CD4-positive, alpha-beta T cell treated with Interleukin-10 for 1 hour (primary cell): ENCODE measurements at places on chromosomes 7 and 10.

GRCh38 chr7:122902751-122903495 lies 16.7 kb upstream of the CADPS2 start:
- DNase-seq = no peak

DNA sequence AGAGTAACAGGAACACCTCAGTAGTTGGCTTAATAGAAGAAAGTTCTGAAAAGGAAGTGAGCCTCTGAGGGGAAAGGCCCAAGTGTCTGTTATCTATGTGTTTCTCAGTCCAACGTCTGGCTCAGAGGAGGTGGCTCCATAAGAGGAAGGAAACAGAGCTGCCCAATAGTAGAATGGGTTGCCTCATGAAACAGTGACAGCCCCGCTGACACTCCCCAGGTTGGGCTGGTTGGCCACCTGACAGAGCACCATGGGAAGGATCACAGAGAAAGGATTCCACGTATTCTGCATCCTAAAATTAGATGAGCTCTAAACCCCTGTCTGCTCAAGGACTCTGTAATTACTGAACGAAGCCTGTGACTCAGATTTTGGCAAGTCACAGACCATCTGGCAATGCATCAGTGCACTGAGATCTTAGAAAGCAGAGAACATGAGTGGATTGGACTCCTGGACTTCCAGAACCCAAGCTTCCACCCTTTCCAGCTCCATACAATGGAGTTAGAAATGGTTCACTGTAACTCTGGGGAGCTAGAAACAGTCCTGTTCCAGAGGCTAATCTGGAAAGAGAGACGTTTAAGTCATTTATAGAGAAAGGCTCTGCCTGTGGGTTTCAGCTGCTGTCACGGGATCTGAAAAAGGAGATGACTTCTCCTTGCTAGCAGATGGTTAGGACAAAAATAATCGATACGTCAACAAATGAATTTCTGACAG lies 2.9 kb downstream of the PKD2L1 start:
- DNase-seq = peak; percentile 14

GRCh38 chr10:34526758-34527730 lies 288.1 kb downstream of the PARD3 start:
- DNase-seq = no peak

GRCh38 chr7:83271212-83272099 lies 108.8 kb upstream of the PCLO start:
- no peak for DNase-seq
